GM12878 (cell line): ENCODE measurements at places on chromosomes 7 and 10. TPM values are rescaled to one million over a fixed set of nuclear protein-coding genes. Genes with fewer than 3 reads are reported as not detected.

The SAP25 gene
- 7.0 and 8.3 TPM in 2 replicates for total RNA-seq

- no peak for DNase-seq
These were observed 241.7 kb upstream of the PLXNA4 start for GRCh38 chr7:132817949-132818348.

DNA sequence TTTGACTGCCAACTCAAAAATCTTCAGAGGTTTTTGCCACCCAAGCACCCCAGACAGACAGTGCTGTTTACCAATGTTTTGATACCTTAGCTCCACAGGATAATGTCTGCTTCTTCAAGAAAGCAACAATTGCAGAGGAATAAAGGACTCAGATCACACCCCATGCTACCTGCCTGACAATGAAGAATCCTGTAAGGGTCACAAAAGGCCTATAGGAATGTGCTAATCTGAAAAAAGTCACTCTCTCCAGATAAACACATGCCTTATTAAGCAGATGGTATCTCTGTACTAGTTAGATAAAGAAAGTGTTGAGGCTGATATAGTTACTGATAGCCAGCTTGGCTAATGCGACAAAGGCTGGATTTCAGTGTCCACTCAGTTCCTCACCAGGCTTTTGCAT is 1076.7 kb upstream of the SORCS1 start:
- no peak for DNase-seq

DNA sequence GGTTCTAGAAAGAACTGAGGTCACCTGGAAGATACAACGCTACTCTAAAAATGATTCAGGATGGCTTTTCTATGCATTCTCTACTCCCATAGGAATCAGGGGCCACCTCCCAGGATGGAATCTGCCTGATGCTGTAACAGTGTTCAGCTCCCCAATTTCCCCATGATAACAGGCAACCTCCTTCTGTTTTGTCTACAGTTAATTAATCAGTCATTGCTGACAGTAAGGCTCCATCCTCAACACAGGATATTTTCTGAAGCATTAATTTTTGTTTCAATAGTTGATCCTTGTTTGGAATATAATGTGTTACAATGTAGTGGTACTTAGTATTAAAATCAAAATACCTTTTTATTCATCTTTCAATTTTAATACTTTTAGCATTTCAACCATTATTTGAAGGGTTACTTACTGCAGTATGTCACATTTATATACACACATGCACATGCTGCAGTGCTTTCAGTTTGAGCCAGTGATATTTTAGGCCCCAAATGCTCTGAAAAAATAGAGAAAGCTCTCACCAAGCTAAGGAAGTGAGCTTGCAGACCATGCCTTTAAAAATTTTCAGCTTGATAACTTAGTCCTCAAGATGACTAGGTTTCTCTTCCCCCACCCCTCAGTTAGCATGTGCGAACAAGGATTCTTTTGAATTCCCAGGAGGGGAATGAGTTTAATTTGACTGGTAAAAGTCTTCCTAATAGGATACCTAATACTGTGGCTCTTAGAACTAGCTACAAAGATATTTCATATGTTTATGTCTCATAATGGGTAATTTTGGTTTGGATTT is 592 bp upstream of the PIK3CG start:
- peak; percentile 47 for DNase-seq

DNA sequence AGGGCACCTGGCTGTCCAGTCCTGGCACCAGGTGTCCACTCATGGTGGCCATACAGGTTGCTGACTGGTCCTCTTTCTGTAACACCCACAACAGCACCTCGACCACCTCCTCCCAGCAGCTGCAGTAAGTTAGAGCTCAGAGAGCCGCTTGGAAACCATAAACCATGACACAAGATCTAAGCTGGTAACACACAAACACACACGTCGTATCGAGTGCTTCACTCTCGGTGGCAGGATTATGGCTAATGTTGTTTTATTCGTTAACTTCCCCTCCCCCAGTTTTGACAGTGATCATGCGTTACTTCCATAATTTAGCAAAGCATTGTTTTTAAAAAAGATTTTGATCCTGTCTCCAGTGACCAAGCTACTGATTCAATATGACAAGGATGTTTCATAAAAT is 59.7 kb downstream of the CAMK2B start:
- no peak for DNase-seq

GRCh38 chr7:76364198-76364584 is 5.4 kb upstream of the YWHAG start:
- no peak for DNase-seq

DNA sequence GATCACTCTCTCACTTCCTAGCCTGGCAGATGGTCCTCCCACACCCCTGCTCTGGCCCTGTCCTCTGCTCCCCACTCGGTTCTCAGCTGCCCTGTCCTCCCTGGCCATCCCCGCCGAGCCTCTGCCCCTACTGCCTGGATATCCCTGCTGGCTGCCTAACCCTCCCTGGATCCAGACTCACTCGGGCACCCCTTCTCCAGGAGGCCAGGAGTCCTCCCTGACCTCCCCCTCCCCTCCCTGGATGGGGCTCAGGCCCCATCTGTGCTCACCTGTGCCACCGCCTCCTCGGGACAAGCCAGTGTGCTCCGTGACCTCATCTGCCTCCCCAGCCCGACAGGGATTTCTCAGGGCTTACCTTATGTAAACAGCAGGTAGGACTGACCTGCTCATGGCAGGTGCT is 406.1 kb downstream of the TCERG1L start:
- no peak for DNase-seq

- DNase-seq = no peak
These were observed 6.8 kb upstream of the RASSF4 start for GRCh38 chr10:44952779-44953231.

DNA sequence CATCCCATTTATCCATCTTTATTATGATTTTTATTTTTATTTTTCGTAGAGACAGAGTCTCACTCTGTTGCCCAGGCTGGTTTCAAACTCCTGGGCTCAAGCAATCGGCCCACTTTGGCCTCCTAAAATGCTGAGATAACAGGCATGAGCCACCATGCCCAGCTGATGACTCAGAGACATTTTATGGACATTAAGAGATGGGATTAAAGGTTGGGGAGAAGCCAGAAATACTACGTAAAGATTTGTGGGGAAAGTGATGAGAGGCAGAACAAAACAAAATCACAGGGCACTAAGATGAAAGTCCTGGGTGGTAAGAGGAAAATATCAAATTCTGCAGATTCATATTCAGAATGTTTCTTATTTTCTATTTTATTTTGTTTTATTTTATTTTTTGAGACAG is 7.6 kb downstream of the WNT8B start:
- no peak for DNase-seq

GRCh38 chr7:158402471-158402870 is 185.2 kb downstream of the PTPRN2 start:
- DNase-seq = no peak

The PRKG1 gene
- total RNA-seq = 0.05 TPM in 1 of 2 replicates, not detected in the other

GRCh38 chr10:113297226-113297625 is 255.6 kb upstream of the HABP2 start:
- DNase-seq = no peak

GRCh38 chr10:32629910-32630309 is 184.0 kb downstream of the CCDC7 start:
- DNase-seq = no peak
